Endothelial cell of coronary artery (primary cell): ENCODE measurements at places on chromosomes 4 and X. TPM values are rescaled to one million over a fixed set of nuclear protein-coding genes. Genes with fewer than 3 reads are reported as not detected.

TAF7L gene
- 0.09 and 0.81 TPM in 2 replicates for total RNA-seq

RBMX gene
- 167 and 193 TPM in 2 replicates for total RNA-seq

ERAS gene
- total RNA-seq = not detected in 2 replicates

UCP1 gene
- total RNA-seq = not detected in 2 replicates

SUPT20HL2 gene
- total RNA-seq = not detected in 2 replicates

ADH1A gene
- total RNA-seq = not detected in 2 replicates

AR gene
- total RNA-seq = 0.75 and 1.1 TPM in 2 replicates
